ENCODE measurements at places on chromosomes 6 and 20.

- no peak for DNase-seq
These were observed 37.7 kb downstream of the KIF25 start for GRCh38 chr6:168035098-168035660.

GRCh38 chr6:45787384-45787783, 228.3 kb downstream of the CLIC5 start:
- DNase-seq, result no peak

GRCh38 chr6:108592371-108593337, 31.9 kb downstream of the FOXO3 start:
- no peak for DNase-seq

DNA sequence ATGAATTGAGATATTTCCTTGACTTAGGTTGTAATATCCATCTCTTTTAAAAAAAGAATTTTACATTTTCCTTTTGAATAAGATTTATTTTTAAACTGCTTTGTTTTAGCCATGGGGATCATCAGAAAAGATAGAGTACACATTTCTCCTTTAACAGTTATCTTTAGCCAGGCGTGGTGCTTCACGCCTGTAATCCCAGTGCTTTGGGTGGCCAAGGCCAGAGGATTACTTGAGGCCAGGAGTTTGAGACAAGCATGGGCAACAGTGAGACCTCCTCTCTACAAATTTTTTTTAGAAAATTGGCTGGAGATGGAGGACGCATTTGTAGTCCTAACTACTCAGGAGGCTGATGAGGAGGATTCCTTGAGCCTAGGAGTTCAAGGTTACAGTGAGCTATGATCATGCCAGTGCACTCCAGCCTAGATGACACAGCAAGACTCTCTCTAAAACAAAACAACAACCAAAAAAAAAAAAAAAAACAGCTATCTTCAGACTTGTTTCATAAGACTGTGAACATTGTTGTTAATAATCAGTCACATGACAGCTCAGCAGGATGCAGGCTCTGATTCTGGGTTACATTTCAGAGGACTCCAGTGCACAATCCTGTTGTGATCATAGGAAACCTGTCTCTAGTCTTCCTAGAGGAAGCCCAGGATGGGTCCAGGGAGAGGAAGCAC, 2.0 kb upstream of the SLC17A3 start:
- DNase-seq, result no peak

- DNase-seq, result no peak
These were observed 392 bp upstream of the SLC2A10 start for GRCh38 chr20:46709055-46709458.

All from stimulated activated CD8-positive, alpha-beta memory T cell treated with anti-CD3 and anti-CD28 coated beads, Interleukin-7, amount 100 ng/mL, for 24 hours (primary cell).